CD4-positive, alpha-beta T cell treated with Interleukin-4 for 4 hours (primary cell): ENCODE measurements at places on chromosomes 16 and 17.
A peak's percentile ranks its signal among the peaks of the same experiment; 100 is the strongest.

DNA sequence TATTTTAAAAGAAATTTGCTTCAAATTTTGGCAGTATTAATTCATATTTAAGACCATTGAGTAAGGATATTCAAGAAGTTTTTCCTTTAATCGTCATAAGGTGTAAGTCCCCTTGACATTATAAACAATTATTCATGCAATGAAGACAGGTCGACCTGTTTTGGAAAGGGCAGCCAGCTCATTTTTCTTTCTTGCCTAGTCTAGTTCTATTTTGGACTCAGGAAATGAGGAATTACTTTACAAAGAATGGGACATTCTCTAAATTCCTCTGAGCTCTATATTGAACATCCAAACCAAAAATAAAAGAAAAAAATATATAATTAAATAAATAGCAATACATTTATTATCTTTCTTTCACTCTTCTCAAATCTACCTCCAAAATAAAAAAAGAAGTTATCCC is 595.6 kb upstream of the KIF2B start:
- no peak for DNase-seq

- no peak for DNase-seq
Measured at GRCh38 chr16:89417352-89417751, 73.0 kb downstream of the ANKRD11 start.

GRCh38 chr16:53053967-53054669 is 673 bp upstream of the CHD9 start:
- no peak for DNase-seq

- DNase-seq, result no peak
Measured at GRCh38 chr17:292531-293382, 59.9 kb downstream of the RPH3AL start.

GRCh38 chr16:49641250-49641649 is 214.7 kb downstream of the ZNF423 start:
- DNase-seq, result no peak

DNA sequence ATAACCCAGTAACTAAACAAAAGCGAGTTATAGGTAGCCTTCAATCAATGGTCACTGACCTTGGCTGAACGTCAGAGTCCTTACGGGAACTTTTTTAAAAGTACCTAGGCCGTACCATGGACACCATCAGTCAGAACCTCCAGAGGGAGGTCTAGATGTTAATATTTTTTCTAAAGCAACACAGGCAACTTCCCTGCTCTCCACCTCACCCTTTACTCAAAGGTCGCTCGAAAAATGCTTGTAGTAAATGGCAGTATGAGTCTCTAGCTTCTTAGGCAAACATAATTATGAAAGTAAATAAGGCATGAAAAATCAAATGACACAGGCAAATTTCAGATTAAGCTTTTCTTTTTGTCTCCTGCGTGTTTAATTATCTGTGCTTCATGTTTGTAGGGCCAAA is 82.1 kb downstream of the SLC39A11 start:
- no peak for DNase-seq

GRCh38 chr17:66446419-66446818 is 144.0 kb downstream of the PRKCA start:
- DNase-seq, result no peak

GRCh38 chr17:55527540-55528118 is 16.4 kb upstream of the SMIM36 start:
- DNase-seq, result no peak

GRCh38 chr17:82734987-82735866 is at the start of gene FN3K:
TSS of gene FN3K (plus strand) at chr17:82735615. CDS start at chr17:82735637, 22 bp downstream.
- no peak for DNase-seq

- no peak for DNase-seq
Measured at GRCh38 chr16:74743045-74743667, 31.5 kb downstream of the FA2H start.

GRCh38 chr17:40850293-40850972 is 16.6 kb downstream of the KRT12 start:
- no peak for DNase-seq

- DNase-seq, result no peak
Measured at GRCh38 chr16:79156761-79157160, 443.8 kb downstream of the MAF start.

DNA sequence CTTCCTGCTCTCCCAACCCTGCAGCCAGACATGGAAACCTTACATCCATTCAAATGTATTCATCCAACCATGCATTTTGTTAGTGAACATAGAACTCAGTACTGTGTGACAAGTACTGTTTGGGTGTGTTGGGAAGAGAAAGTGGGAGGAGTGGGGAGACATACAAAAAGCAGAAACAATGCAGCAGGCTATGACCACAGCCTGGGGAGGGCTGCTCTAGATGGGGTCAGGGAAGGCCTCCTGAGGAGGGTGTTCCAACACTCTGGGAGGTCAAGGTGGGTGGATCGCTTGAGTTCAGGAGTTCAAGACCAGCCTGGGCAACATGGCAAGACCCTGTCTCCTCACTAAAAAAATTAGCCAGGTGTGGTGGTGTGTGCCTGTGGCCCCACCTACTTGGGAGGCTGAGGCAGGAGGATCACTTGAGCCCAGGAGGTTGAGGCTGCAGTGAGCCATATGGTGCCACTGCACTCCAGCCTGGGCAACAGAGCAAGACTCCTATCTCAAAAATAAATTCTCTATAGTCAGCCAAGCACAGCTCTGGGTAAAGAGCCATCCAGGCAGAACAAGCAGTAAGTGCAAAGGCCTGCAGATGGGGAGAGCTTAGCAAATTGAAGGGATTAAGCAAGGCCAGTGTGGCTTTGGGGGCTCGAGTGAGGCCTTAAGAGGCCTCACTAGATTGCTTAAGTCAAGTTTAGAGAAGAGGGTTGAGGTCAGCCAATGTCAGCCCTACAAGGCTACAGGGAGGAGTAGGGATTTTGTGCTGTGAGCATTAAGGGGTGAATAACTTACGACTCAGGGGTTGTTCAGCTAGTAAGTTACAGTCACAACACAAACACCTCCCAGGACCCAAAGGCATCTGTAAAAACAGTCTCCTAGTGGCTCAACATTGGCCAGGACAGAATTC is 5.5 kb downstream of the SLC13A2 start:
- DNase-seq, result no peak

- no peak for DNase-seq
Measured at GRCh38 chr16:86925067-86925791, 346.9 kb downstream of the FOXL1 start.

GRCh38 chr16:16014329-16015224 is 65.2 kb downstream of the ABCC1 start:
- no peak for DNase-seq

DNA sequence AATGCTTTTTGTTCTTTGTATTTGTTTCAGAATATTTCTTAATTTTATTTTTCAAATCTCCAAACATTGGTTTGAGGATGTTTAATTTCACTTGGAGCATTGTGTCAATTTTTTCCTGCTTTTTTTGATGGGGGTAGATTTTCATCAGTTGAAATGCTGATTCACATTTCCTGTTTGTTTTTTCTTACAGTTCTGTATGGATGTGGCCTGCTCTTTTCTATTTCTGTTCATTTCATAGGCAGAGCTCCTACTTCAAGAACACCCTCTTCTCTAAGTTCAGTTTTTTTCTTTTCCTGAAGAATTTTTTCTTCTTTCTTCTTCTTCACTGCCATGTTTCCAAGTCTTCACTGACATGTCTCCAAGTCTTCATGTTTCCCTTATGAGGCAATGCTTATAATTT is 8.8 kb downstream of the MBTD1 start:
- no peak for DNase-seq

- DNase-seq, result no peak
Measured at GRCh38 chr17:74893936-74894671, 671 bp upstream of the FADS6 start.

GRCh38 chr17:64683796-64684195 is 21.7 kb upstream of the SMURF2 start:
- DNase-seq, result no peak

DNA sequence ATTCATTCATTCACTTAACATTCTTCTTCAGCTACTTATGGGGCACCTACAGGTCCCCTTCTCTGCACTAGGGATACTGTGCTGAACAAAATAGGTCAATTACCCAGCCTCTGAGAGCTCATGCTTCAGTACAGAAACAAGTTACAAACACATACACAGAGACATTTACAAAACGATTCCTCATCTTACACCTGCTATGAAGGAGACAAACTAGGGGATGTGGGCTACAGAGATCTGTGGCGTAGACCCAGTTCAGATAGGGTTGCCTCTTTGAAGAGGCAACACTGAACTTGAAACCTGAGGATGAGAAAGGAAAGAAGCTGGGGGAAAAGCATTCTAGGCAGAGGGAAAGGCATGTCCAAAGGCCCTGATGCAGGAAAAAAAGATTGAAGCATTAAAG is 5.2 kb downstream of the IL21R start:
- DNase-seq, result no peak

GRCh38 chr16:54927125-54928015 is 3.3 kb upstream of the IRX5 start:
- DNase-seq, result no peak

GRCh38 chr16:2095315-2095853 is 40.3 kb downstream of the PKD1 start:
- no peak for DNase-seq

DNA sequence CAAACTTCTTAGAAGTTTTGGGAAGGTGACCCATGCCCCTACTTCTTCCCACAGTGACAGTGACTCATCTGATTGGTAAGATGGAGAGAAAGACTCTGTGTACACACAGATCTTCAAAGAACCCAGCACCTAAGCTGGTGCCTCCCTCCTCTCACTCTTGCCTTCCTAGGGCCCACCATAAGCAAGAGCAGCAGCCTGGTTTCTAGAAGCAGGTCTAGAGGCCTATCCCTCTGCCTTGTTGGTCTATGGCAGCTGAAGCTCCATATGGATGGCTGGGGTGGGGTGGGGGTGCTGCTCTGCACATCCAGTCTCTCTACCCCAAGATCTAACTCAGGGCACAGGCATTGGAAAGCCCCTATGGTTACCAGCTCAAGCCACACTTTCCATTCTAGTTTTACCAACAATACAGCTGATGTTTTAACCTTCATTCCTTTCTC is 47.5 kb downstream of the STAT3 start:
- peak; percentile 43 for DNase-seq

- DNase-seq, result no peak
Measured at GRCh38 chr16:23206986-23207385, 24.4 kb downstream of the SCNN1G start.

DNA sequence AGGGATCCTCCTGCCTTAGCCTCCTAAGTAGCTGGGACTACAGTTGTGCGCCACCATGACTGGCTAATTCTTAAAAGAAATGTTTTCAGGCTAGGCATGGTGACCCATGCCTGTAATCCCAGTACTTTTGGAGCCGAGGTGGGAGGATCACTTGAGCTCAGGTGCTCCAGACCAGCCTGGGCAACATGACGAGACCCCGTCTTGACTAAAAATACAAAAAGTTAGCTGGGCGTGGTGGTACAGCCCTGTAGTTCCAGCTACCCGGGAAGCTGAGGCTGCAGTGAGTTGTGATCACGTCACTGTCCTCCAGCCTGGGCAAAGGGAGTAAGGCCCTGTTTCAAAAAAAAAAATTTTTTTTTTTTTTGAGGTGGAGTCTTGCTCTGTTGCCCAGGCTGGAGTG is 173.1 kb downstream of the SEC14L1 start:
- no peak for DNase-seq

- no peak for DNase-seq
Measured at GRCh38 chr17:34711646-34712045, 132.3 kb downstream of the TMEM132E start.

- no peak for DNase-seq
Measured at GRCh38 chr16:73197598-73197997, 149.7 kb upstream of the ZFHX3 start.

DNA sequence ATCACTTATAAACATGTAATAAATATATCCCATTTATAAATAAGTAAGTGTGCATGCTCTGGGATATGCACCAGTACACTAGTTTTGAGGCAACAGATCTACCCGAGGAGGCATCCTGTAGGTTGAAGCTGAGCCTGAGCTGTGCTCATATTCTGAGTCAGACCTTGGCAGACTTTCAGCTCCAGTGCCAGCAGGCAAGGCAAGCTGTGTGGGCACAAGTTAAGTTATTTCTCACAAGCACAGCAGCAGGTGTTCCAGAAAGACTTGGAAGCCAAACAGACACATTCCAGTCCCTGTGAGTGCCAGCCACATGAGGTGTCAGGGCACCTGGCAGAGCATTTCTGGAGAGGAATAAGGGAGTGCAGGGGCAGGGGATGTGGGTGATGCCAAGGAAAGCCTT is 1.3 kb upstream of the CLEC19A start:
- DNase-seq, result no peak

DNA sequence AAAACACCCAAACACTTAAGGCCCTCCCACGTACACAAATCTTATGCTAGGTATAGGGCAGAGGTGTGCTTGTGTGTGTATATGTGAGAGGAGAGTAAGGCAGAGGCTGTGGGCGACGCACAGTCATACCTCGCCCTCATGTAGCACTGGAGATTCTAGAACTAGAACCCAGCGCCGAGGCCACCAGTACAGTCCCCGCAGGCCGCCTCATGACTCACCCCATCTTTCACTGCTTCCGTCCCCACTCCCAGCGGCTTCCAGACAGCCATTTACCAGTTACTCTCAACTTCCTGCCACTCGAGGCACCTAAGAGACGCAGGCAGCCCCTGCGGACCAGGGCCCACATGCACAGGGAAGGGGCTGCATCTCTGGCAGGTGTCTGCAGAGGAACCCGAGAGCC is 23.2 kb upstream of the CYTH1 start:
- DNase-seq, result peak; percentile 86

DNA sequence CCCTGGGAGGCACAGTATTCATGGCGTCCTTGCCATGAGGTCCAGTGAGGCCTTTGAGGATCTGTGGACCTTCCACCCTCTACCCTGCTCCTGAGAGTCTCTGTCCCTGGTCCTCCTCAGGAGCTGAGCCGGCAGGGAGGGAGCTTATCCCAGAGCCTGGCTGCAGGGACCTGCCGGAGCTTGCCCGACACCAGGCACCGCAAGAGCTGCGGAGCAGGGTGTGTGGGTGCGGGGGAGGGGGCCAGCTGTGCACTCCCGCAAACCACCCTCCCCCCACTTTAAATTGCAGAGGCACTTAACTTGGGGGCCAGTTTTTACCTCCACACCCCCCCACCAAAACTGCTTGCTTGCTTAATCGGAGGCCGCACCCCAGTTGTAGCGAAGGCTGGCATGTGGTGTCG is 609 bp upstream of the ZNF750 start:
- no peak for DNase-seq

DNA sequence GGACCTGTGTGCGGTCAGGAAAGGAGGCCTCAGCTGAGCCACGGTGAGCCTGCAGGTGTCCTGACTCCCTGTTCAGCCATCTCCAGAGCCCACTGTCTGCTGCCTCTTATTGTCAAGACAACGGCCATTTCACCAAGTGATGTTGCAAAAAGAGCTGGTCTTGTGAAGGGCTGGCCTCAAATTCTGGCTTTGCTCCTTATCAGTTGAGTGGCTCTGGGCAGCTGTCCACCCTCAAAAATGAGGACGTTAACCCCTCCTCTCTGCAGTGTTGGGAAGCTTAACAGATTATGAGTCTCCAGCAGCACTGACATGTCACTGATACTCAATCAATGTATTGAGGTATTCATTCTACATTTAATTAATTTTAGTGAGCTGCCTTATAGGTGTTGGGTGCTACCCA is 171.1 kb upstream of the TOX3 start:
- no peak for DNase-seq

DNA sequence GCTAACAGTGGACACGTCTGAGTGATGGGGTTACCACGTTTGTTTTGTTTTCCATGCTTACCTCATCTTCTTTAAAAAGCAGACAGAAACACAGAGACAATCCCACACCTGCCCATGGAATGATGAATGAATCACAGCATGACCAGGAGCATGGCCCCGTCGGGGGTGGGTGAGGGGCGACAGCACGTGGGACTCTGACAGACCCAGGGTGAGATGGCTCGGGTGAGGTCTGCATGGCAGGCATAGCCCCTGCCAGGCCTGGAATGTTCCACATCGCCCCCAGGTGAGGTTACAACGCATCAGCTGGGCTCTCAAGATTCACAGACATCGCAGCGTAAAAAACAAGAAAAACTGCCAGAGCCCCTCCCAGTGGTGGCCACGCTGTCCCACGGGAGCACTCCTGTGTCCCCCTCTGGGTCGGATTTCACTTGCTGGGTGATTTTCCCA is 18.1 kb downstream of the SLC7A5 start:
- DNase-seq, result no peak
